Activated T-helper 2 cell treated with anti-CD3 and anti-CD28 coated beads, Interferon-gamma antibody, Interleukin-2, Interleukin-4, amounts not matched to agents 10 μg/mL and 5 μg/mL and 100 μg/mL, durations not matched to agents 14 hours and 24 hours and 36 hours (primary cell): ENCODE measurements at places on chromosomes 4 and X. TPM values are rescaled to one million over a fixed set of nuclear protein-coding genes. Genes with fewer than 3 reads are reported as not detected.

The MMAA gene
- total RNA-seq = 15.9 and 16.0 TPM in 2 replicates

The LRCH2 gene
- not detected in 2 replicates for total RNA-seq

The NDST4 gene
- not detected in 2 replicates for total RNA-seq

The FGFBP1 gene
- total RNA-seq = not detected in 2 replicates

The KLB gene
- not detected in 2 replicates for total RNA-seq

The MAGEB17 gene
- total RNA-seq = not detected in 2 replicates

The MAGEC2 gene
- total RNA-seq = not detected in 2 replicates

The ITIH6 gene
- not detected in 2 replicates for total RNA-seq

DNA sequence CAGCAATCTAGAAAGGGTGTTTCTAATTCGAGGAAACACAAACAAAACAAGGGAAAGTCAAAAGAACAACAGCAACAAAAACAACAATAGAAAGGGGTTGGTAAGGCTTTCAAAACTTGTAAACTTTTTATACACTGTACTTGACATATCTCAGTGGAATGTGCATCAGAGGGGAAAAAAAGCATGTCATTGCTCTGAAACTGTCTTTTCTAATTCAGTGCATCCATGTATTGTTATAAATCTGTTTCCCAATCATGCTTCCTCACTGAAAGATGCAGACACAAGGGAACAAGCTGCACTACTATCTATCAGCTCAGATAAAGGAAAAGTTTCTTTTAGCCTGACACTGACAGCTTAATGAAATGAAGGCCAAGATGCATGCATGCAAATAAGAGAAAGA, 44.2 kb upstream of the PCDH18 start:
- no peaks in the 10 kb centered on the region for H3K36me3 ChIP-seq
- H3K4me3 ChIP-seq = no peak overlapping the region
- no peaks in the 10 kb centered on the region for H3K4me1 ChIP-seq
- H3K27ac ChIP-seq = no peak overlapping the region
- DNase-seq = no peak

DNA sequence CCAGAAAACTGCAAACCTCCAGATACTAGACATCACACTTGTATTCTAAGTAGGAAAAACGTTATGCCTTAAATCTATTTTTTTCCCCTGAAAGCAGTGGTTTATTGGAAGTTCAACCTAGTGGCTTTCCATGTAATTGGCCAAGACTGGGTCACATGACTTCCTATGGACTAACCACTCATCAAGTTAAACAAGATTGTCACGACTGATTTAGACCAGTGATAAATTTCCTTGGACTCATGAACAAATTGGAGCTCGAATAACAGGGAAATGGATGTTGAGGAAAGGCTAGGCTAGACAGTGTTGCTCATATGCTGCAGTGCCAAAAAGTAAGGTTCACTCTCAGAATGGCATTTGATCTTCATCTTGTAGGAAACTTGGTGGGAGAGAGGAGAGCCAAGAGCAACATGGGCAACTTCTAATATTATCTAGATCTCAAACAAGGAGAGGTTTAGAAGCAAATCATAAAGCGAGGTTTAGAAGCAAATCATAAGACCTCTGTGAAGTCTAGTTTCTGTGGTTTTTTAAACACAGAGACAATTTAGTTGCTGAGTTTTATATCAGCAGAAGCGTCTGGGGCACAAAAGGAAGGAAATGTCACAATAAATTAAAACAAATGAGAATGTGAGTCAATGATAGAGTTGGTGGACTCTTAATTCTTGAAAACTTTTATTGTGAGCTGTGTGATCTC, 165.6 kb upstream of the BOD1L1 start:
- no peak overlapping the region for H3K27ac ChIP-seq
- no peak for DNase-seq
- no peaks in the 10 kb centered on the region for H3K27me3 ChIP-seq
- no peaks in the 10 kb centered on the region for H3K4me1 ChIP-seq
- no peaks in the 10 kb centered on the region for H3K36me3 ChIP-seq
- H3K4me3 ChIP-seq = no peak overlapping the region

- H3K4me3 ChIP-seq = no peak overlapping the region
- no peak for DNase-seq
- H3K4me1 ChIP-seq = no peaks in the 10 kb centered on the region
- H3K27ac ChIP-seq = no peak overlapping the region
These were observed 136.3 kb downstream of the TMEM144 start for GRCh38 chr4:158346576-158346975.

DNA sequence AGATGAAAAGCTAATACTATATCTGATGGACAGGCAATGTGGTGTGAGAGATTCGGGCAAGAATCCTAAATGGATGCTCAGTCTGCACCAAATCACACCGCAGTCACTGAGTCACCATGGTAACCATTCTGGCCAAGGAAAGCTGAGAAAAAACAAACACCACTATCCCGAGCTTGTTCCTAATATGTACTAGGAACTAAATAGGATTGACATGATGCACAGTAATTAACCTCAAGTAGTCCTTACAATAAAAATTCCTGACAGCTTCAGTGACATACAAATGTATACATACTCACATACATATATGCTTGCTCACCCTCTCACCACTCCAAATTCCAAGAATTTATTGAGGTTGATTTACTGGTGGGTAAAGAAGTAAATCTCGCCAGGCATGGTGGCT, 1.1 kb upstream of the RAB40A start:
- H3K36me3 ChIP-seq = no peaks in the 10 kb centered on the region

DNA sequence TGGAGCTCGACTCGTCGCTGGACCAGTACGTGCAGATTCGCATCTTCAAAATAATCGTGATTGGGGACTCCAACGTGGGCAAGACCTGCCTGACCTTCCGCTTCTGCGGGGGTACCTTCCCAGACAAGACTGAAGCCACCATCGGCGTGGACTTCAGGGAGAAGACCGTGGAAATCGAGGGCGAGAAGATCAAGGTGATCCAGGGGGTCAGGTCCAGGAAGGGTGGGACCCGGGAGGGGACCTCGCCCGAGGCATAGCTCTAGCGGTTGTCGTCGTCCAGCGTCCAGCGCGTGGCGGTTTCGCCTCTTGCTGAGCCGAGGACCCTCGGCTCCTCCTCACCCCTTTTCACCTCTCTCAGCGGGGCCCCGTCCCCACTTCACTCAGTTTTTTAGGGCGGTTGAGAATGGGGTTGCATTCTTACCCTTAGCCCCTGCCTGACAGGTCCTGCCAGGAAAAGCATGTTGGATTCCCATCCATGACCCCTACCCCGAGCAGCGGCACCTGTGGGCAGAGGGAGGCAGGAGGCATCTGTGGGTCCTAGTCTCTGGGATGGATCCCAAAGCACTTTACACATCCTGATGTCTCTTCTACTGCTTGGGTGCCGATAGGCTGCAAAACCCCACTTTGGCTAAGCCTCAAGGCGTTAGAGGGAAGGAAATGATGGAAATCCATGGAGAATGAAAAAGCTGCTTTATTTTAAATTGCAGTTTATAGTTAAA, 524 bp downstream of the RAB33A start:
- H3K27ac ChIP-seq = peak overlapping the region; percentile 90
- DNase-seq = no peak
- H3K27me3 ChIP-seq = no peaks in the 10 kb centered on the region
- H3K36me3 ChIP-seq = peaks cover 21% of the 10 kb centered on the region
- H3K4me1 ChIP-seq = peaks cover 36% of the 10 kb centered on the region

- H3K4me3 ChIP-seq = no peak overlapping the region
- DNase-seq = no peak
- H3K27me3 ChIP-seq = no peaks in the 10 kb centered on the region
- H3K27ac ChIP-seq = no peak overlapping the region
- peaks cover 6% of the 10 kb centered on the region for H3K4me1 ChIP-seq
These were observed 437.5 kb upstream of the FGF16 start for GRCh38 chrX:77009691-77010090.

DNA sequence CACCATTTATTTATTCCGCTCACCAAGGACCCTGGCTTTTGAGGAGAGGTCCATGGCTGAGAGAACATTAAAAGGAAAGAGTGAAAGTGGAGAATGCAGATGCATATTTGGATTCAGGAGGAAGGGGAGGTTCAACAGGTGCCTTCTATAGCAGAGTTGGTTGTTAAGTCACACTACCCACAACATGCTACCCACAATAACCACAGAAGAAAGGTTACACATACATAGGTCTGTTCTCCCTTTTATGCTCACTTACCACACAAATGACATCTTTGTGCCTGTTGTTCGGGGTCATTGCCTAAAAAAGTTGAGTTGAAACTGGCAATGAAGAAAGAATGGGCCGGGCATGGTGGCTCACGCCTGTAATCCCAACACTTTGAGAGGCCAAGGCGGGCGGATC, 587.4 kb downstream of the RPA4 start:
- peaks cover 4% of the 10 kb centered on the region for H3K4me1 ChIP-seq
- no peaks in the 10 kb centered on the region for H3K36me3 ChIP-seq
- no peaks in the 10 kb centered on the region for H3K27me3 ChIP-seq

DNA sequence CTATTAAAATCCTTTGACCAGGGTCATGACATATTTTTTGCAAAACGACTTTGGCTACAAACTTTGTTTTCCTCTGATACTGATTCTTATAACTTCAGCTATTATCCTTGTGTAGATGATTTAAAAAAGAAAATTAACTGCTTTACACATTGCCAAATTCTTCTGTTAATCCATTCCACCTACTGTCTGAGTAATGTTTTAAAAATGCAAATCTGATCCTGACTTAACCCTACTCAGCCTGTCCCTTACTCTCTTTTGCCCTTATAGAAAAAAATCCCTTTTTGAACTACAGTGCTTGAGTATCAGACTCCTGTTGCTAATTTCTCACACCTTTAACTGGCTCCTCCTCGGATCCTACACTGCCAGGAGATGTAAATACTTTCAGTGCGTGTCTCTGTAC, 723.1 kb downstream of the ADGRL3 start:
- no peaks in the 10 kb centered on the region for H3K36me3 ChIP-seq
- no peak for DNase-seq
- H3K4me3 ChIP-seq = no peak overlapping the region
- no peaks in the 10 kb centered on the region for H3K4me1 ChIP-seq
- H3K27ac ChIP-seq = no peak overlapping the region

DNA sequence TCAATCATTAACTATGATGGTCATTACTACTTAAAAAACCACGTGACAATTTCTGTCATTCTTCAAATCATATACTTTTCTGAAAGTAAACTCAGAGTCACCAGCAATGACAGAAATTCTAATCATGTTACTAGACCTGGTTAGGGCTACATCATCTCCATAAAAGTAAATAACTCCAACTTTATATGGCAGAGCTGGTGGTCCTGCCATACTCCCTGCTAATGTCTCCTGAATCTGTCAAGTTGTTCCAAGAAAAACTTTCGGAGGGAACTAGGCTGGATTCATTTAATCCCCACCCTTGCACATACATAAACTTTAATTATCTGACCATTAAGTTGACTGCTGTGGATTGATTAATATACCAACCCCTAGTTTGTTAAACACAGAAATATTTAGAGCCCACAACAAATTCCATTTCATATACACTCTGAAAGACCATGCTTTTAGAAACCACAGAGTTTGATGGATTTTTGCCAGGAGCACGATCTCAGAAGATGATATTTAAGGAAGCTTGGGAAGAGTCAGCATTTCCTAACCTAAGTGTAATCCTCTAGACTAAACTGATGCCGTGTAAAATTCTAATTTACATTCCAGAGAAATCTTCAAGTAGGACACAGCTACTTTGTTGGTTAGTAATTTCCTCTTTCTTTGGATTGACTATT, 577.0 kb downstream of the FAT4 start:
- H3K36me3 ChIP-seq = no peaks in the 10 kb centered on the region
- no peak overlapping the region for H3K27ac ChIP-seq
- no peak overlapping the region for H3K4me3 ChIP-seq

GRCh38 chr4:172411149-172411548, 597.9 kb downstream of the GALNTL6 start:
- no peak for DNase-seq
- no peak overlapping the region for H3K27ac ChIP-seq
- no peaks in the 10 kb centered on the region for H3K27me3 ChIP-seq
- H3K4me1 ChIP-seq = no peaks in the 10 kb centered on the region
- H3K36me3 ChIP-seq = no peaks in the 10 kb centered on the region
- H3K4me3 ChIP-seq = no peak overlapping the region

GRCh38 chrX:11285651-11286050, 7.6 kb upstream of the AMELX start:
- no peak for DNase-seq
- H3K4me3 ChIP-seq = no peak overlapping the region
- no peaks in the 10 kb centered on the region for H3K4me1 ChIP-seq
- H3K27me3 ChIP-seq = no peaks in the 10 kb centered on the region

GRCh38 chr4:184409911-184410692, 64.2 kb downstream of the IRF2 start:
- no peak for DNase-seq
- H3K4me3 ChIP-seq = peak overlapping the region; percentile 28
- peak overlapping the region; percentile 74 for H3K27ac ChIP-seq
- no peaks in the 10 kb centered on the region for H3K27me3 ChIP-seq
- H3K36me3 ChIP-seq = peaks cover 74% of the 10 kb centered on the region

DNA sequence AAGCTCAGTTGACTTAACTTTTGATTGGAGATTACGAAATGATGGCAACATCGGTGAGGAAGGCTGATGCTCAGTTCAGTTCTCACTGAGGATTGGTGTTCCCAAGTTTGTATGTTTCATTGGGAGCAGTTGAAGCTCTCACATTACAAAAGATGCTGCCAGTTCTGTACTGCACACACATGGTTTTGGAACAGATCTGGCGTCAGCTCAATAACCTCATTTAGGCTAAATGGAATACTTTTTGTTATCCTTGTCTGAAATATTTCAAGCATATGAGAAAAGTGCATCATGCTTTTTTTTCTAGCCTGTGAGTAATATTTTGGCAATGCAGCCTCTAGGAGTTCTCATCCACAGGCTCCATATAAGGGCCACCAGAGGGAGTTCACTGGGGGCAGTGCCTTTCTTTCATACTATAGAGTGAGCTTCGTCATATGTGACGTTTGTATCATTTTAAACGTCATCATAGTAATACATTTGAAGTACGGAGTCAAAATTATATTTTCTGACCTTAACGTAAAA, 4.1 kb downstream of the ENPEP start:
- no peaks in the 10 kb centered on the region for H3K36me3 ChIP-seq
- DNase-seq = no peak
- H3K4me1 ChIP-seq = no peaks in the 10 kb centered on the region
- no peak overlapping the region for H3K27ac ChIP-seq
- no peak overlapping the region for H3K4me3 ChIP-seq

GRCh38 chr4:10184041-10184440, 67.4 kb upstream of the WDR1 start:
- no peak overlapping the region for H3K27ac ChIP-seq
- H3K4me1 ChIP-seq = peaks cover 40% of the 10 kb centered on the region
- no peak overlapping the region for H3K4me3 ChIP-seq
- H3K36me3 ChIP-seq = peaks cover 20% of the 10 kb centered on the region
- no peak for DNase-seq

GRCh38 chrX:47690175-47690574, 31.2 kb upstream of the UXT start:
- DNase-seq = no peak
- no peak overlapping the region for H3K27ac ChIP-seq
- H3K4me3 ChIP-seq = no peak overlapping the region
- H3K36me3 ChIP-seq = no peaks in the 10 kb centered on the region
- H3K27me3 ChIP-seq = peaks cover 1% of the 10 kb centered on the region

GRCh38 chrX:97039363-97040029, 155.8 kb downstream of the RPA4 start:
- no peak for DNase-seq
- H3K36me3 ChIP-seq = no peaks in the 10 kb centered on the region
- H3K4me1 ChIP-seq = peaks cover 16% of the 10 kb centered on the region
- H3K4me3 ChIP-seq = no peak overlapping the region
- peak overlapping the region; percentile 50 for H3K27ac ChIP-seq

- no peak for DNase-seq
- no peaks in the 10 kb centered on the region for H3K27me3 ChIP-seq
- H3K4me3 ChIP-seq = no peak overlapping the region
- H3K36me3 ChIP-seq = no peaks in the 10 kb centered on the region
- no peak overlapping the region for H3K27ac ChIP-seq
These were observed 1187.6 kb downstream of the RPA4 start for GRCh38 chrX:98071331-98071730.
